Right atrium auricular region (tissue), 2 donors: ENCODE measurements at places on chromosomes 1 and 21. TPM values are rescaled to one million over a fixed set of nuclear protein-coding genes. Genes with fewer than 3 reads are reported as not detected.

GRCh38 chr1:54951810-54952226 lies 28.6 kb upstream of the TMEM61 start:
- DNase-seq, result no peak

The NBPF6 gene
- not detected for total RNA-seq

DNA sequence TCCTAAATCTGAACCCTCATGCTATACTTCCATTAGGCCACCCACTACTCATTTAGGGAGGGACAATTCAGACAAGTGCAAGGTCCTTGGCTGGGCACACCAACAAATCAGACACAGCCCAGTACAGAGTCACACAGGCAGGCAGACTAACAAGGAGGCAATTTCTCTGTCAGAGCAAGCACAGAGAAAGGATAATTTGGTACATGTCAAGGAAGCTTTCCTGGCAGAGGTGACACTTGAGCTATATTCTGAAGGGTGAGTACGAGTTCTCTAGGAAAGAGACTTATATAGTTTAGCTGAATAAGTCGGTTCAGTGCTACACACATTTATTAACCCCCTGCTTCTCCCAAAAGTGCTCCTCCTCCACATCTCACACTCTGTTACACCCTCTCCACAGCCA lies 455.9 kb downstream of the OMA1 start:
- DNase-seq, result no peak

The GBP6 gene
- total RNA-seq, result not detected

The GRIK3 gene
- 0.55 TPM for total RNA-seq

- DNase-seq, result no peak
Observed at GRCh38 chr21:14977814-14978213, 87.0 kb downstream of the NRIP1 start.

The GSTM3 gene
- 197 TPM for total RNA-seq

DNA sequence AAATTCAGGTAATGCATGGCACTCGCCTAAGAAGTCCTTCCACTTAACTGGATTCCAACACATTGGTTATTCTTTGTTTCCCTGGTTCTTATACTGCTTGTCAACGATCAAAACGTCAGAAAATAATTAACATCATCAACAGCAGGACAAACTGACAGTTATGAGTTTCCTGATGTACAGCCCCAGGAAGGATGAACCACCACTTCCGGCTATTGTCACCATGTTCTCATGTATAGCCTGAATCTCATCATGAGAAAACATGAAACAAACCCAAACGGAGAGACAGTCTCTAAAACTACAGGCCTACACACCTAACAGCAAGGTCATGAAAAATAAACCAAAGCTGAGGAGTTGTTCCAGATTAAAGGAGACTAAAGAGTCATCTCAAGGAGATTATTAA lies 60.5 kb upstream of the FBXO28 start:
- DNase-seq, result no peak

GRCh38 chr21:42319851-42320572 lies 4.8 kb upstream of the TFF3 start:
- DNase-seq, result peak; percentile 55

The CLCNKB gene
- total RNA-seq, result 3.9 TPM

The KPRP gene
- total RNA-seq, result not detected

The TDRD5 gene
- 0.20 TPM for total RNA-seq

GRCh38 chr1:31828341-31828740 lies 12.5 kb upstream of the SPOCD1 start:
- no peak for DNase-seq

DNA sequence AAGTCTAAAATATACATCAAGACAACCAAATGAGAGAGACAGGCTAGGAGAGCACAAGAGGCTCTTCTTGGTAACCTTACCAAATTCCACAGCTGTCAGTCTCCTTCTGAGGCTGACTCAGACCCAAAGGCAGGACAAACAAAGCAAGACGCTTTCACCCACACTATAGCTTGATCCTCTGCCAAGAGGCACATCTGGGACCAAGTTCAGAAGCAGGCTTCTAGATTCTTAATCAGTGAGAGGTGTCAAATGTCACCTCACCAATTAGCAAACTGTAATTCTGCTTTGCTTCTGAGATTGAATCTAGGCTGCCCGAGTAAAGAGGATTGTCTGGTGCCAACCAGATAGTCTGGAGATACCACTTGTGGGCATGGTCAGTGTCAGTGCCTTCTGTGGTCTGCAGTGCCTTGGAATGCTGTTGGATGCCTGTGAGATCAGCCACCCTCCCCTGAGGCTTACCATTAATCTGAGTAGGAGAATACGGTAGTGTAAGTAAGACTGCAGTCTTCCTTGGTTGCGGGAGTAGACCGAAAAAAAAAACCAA lies 151.0 kb downstream of the FMN2 start:
- no peak for DNase-seq

- no peak for DNase-seq
Observed at GRCh38 chr1:30866594-30866993, 42.0 kb downstream of the SDC3 start.

DNA sequence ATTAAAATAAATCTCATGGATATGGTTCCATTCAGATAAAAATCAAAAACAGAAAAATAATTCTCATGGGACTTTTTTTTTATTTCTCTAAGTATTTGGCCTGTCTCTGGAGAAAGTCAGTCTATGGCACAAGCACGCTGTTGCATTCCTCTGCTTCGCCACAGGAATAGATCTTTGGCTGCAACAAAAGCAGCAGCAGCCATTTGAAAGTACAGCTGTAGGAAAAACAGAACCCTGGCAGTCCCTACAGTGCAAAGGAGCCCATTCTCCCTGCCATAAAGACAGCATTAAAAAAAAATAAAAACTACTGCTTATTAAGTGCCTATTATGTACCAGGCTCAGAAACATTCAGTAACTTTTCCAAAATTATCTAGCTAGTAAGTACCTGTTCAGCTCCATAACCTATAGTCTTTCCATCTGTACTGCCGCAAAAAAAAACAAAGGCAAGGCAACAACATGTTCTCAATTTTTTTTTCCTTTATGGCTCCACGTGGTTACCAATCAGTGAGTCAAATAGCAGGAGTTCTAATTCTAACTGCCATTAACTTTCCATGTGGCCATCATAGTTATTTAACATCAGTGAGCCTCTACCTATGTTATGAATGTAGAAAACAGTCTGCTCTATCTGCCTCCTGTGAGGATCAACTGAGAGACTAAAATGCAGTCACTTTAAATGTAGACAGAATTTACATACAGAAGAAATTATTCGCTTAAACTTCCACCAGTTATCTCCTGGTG lies 22.7 kb downstream of the SLC35D1 start:
- DNase-seq, result no peak

The SELL gene
- 2.2 TPM for total RNA-seq

The SLC6A17 gene
- total RNA-seq, result not detected

DNA sequence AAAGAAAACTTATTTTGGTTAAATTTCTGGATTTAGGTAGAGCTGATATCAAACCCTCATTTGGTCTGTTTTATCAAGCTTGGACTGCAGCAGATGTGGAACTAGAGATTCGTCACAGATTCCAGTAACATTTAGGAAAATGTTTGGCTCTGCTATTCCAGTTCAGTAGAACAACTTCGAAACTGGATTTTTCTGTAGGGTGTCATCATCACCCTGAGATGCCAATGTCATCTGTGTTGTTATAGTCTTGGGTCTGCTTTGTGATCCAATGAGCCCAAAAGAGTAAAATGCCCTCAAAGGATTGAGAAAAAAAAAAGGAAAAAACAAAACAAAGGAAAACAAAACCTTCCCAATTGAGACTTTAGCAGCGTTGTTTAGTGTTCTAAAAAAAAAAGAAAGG lies 55.4 kb downstream of the LAMC2 start:
- DNase-seq, result no peak

The GJC2 gene
- total RNA-seq, result 0.93 TPM

DNA sequence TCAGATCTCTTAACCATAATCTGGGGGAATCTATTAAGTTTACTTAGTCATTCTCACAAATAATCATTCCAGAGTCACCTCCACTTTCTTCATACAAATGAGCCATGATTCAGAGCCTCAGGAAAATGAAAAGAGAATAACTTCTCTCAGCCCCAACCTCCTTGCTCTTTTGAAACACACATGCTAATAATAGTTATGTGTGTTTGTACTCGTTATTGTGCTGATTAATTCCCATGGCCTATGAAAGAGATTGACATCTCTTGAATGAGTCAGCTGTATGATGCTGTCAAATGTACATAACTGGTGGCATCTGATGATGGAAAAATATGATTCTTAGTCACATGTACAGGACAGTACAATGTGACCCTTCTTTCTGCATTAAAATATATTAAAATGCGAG lies 41.5 kb downstream of the DTL start:
- no peak for DNase-seq

GRCh38 chr1:12163210-12163609 lies 3.6 kb upstream of the TNFRSF1B start:
- DNase-seq, result no peak

DNA sequence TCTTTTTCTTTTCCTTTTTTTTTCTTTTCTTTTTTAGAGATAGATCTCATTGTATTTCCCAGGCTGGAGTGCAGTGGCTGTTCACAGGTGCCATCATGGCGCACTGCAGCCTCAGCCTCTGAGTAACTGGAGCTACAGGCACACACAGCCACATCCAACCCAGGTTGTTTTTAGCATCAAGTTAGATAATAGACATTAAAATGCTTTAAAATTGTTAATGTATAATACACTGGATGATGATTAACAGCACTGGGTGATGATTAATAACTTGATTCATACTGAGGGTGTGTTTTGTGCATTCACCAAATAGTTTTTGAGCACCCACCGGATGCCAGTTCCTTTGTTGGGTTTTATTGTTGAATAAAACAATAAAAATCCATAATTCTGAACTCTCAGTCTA lies 75.2 kb downstream of the BEND5 start:
- DNase-seq, result no peak

The ISG20L2 gene
- total RNA-seq, result 18.0 TPM

- no peak for DNase-seq
Observed at GRCh38 chr1:43256675-43257570, 12.9 kb upstream of the TMEM125 start.

DNA sequence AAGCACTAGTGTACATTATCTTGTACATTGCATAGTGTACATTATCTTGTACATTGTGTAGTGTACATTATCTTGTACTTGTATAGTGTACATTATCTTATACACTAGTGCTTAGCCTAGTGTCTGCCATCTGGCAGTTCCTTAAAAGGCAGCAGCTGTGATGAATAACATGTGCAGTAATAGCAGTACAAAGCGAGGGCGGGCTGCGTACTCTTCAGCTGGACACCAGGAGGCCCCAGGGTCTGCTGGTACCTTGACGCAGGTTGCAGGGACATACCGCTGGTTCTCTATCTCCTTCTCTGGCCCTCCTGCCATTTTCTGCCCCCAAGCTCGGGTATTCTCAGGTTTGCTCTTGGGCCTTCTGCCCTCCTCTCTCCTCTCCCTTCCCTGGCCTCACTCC lies 149.6 kb downstream of the SEC16B start:
- DNase-seq, result no peak

- DNase-seq, result no peak
Observed at GRCh38 chr1:44842862-44843655, at the start of gene PTCH2. PTCH2 (minus strand) TSS chr1:44843253; CDS start chr1:44842932, 321 bp downstream.

GRCh38 chr1:55632906-55633305 lies 417.7 kb upstream of the USP24 start:
- no peak for DNase-seq

DNA sequence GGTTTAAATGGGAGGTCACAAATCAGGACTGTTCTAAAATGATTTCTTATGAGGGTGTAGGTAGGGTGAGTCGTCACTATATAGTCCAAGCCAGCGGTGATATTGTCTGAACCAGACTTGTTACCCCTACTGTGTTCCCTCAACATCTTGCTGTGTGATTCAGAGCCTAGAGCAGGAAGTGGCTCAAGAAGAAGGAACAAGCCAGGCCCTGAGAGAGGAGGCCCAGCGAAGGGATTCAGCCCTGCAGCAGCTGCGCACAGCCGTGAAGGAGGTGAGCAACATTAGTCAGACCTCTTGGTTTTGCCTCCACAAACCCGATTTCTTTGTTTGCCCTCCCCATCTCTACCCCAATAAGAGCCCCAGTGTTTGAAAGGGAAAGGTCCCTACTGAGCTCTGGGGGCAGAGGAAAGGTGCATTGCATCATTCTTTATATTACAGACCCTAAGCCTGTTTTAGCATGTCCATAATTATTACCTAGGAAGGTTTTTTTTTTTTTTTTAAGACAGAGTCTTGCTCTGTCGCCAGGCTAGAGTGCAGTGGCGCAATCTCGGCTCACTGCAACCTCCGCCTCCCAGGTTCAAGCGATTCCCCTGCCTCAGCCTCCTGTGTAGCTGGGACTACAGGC lies 5.0 kb upstream of the SH3BGRL3 start:
- DNase-seq, result no peak

- no peak for DNase-seq
Observed at GRCh38 chr1:5620997-5621396, 371.2 kb downstream of the NPHP4 start.

The TMEM269 gene
- total RNA-seq, result not detected

The PLPPR5 gene
- total RNA-seq, result not detected

DNA sequence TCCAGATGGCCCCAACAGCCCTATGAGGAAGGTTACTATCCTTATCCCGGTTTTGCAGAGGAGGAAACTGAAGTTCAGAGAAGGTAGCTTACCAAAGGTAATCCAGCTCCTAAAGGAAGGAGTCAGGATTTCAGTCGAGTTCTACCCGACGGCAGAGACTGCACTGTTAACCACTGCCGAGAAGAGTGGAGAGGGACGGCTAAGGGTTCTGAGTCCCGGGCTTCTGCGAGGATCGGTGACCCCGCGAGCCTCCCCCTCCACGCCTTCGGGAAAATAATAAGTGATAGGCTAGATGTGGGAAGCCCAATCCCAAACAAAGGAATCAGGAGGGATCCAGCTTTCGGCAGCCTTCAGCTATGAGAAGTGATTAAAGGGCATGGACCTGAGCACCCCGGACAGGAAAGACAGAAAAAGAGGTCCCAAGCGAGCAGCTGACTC lies 587 bp downstream of the TMEM53 start:
- DNase-seq, result no peak
